ENCODE measurements at places on chromosomes 7 and 10.

DNA sequence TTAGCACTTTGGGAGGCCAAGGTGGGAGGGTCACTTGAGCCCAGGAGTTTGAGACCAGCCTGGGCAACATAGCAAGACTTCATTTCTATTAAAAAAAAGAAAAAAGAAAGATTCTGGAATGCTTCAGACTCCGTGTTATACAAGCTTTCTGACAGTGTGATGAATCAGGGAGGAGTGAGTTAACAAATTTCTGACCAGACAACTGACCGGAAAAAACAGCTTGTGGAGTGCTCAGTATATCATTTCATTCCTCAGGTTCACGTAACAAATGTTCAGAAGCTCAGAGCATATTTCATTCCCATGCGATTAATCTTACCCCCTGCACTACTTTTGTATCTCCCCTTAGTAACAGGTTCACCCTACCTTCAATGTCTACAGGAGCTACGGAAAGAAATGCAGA lies 28.6 kb upstream of the TNPO3 start:
- no peak for ATAC-seq

DNA sequence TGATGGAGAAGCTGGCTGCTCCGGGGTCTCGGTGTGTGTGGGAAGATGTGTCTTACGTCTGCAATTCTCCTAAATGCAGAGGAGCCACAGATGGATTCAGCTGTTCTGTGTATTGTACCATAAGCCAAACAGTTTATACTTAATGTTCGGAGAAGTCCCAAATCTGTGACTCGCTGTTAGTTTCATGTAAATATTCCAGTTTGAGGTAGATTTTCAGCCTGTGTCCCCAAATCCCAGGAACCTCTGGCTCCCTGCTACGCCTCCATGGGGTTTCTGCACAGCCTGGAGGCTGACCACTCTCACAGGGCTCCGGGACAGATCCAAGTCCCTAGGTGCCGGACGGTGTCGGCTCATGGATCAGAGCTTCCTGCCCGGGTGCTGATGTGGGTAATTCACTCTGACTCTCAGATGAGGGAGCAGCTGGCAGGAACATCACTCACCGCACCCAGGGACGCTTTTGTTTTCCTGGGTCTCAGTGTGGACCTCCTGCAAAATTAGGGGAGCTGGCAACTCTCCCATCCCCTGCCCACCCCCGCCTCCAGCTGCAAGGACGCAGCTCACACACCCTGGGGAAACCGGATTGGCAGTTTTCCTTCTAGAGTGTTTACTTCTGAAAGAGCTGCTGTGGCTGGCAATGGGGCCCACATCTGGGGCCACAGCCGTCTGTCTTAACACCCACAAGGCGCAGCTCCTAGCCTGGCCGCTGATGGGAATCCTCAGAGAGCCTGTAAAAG lies 421.1 kb upstream of the FOXK1 start:
- ATAC-seq: no peak

- ATAC-seq: no peak
Observed at GRCh38 chr7:82675396-82675795, 231.8 kb upstream of the CACNA2D1 start.

DNA sequence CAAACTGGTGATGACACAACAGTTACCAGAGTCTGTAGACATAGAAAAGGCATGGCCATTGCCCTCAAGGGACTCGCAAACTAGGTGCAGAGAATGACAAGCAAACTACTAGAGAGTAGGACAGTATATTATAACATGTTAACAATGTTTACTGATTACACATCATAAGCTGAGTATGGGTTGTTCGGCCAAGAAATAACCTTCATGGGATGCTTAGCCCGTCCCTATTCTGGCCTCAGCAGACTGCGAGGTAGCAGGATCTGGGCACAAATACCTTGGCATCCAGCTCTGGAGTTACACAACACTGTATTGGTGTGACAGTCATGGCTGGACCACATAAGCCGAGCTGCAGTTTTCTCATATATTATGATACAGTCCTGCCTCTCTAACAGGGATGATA lies 51.4 kb downstream of the ABCB4 start:
- ATAC-seq: no peak

- ATAC-seq: no peak
Observed at GRCh38 chr10:80702143-80702542, 164.4 kb downstream of the SH2D4B start.

- no peak for ATAC-seq
Observed at GRCh38 chr7:27616914-27617548, 45.7 kb downstream of the HIBADH start.

- no peak for ATAC-seq
Observed at GRCh38 chr7:28354601-28355402, 57.5 kb upstream of the CREB5 start.

DNA sequence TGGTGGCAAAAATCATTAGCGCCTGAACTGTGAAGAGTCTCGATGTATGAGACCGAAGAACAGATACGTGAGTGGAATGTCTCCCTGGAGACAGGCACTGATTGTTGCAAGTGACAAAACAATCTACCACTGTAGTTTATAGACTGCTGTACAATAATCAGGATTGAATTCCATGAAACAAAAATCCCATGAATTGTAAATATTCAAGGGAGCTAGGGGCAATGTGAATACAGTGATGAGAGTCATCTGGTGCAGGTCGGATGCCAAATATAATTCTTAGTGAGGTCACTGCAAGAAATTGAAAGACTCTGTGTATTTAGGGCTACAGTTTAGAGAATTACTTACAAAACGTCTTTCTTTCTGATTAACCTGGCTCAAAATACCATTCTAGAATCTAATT lies 594.4 kb upstream of the VSTM2A start:
- no peak for ATAC-seq

DNA sequence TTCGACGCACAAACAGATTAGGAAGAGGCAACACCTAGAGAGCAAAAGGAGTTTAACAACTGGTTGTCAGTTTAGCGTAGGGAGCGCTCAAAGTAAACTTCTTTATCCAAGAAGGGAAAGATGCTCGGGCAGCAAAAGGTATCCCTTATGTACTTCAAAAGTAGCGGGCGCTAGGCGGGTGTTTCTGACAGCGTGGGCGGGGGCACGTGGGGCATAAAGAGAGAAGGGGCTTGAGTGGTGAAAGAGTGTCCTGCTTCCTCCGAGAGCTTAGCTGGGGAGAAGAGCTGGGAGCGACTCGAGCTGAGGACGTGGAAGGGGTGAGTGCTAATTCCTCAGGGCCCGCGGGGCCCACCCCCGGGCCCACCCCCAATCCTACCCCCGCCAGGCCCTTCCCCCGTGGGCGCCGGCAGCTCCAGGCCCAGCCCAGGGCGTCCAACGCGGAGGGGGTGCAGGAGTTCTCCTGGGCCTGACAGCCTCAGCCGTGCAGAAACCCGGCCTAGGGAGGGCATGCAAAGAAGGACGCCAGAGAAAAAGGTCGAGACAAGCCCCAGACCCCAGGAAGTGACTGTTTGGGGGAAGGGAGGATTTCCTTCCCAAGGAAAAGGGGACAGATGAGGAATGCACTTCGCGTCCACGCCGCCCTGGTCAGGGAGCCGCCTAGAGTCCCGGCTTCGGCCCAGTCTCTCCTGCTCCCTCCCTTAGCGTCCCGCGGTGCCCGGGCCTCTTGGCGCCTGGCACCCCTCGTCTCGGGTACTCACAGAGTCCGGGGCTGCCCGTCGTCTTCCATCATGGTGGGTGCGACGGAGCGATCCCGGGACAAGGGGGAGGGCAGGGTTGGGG lies 868 bp downstream of the TIAL1 start:
- ATAC-seq: peak; percentile 13

DNA sequence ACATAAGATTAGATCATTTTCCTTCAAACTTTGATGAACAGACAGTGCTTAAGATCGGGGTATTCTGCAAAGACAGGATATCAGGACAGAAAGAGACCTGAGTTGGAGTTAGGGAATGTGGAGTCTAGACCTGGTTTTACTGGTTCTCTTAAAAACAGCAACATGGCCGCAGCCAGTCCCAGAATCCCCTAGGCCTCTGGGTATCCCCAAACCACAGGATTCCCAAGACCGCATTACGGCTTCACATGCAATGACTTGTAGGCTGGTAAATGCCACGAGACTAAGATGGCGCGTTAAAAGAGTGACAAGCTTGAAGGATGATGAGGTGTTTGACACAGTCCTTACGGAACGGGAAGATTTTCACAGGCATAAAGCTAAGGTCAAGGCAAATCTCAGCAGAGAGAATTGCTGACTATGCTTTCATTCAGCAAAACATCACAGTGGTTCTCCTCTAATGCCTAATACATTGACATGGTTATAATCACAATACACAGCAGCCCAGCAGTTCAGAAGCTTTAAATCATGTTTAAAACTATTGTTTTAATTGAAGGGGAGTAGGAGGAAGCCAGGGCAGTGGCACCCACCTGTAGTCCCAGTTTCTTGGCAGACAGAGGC lies 32.9 kb downstream of the MPP7 start:
- no peak for ATAC-seq

DNA sequence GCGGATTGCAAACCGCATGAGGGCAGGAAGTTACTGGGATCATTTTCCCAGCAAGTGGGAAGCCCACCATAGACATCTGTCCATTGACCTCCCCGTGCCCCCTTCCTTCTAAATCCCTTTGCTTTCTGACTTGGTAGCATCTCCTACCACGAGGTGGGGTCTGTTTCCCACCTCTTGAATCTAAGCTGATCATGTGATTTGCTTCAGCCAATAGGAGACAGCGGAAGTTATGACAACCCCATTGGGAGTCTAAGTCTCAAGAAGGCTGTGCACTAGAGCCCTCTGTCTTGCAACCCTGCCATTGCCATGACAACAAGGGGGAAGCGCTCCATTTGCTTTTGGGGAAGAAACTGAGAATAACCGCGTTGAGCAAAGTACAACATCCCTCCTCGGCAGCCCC lies 39.2 kb upstream of the CARD11 start:
- ATAC-seq: no peak

- no peak for ATAC-seq
Observed at GRCh38 chr7:51013861-51014511, 231.3 kb upstream of the GRB10 start.

DNA sequence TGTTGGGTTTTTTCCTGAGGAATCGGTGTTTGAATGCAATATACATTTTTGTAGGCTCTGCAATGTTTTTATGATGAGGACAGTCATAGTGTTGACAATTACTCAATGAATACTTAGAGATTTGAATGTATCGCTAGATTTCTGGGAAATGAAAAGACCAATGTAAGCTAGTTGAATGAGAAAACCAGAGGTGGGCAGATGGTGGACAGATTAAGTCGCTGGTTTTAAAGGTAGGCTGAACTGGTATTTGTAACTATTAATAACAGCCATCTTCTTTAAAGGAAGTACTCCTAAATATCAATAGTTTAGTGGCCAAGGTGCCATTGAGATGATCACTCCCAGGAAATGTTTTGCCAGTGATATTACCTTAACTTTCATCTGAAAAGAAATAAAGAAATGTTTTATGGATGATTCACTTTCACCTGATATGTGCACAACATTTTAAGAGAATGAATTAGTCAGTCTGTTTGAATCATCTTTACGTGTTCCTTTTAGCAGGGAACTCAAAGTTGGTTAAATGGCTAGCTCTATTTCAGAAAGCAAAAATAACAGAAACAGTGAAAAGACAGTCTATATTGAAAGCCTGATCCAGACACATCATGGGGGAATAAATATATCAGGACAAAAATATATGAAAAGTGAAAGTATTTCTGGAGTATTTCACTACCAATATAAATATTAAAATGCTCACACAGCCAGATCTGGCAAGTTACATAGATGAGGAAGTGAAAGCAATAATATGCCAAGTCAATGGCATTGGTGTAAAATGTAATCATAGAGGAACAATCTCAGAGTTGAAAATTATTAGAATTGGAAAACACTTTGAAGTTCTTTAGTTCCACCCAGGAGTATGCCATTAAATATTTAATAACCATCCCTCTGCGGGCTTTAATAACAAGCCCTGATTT lies 20.7 kb downstream of the MET start:
- ATAC-seq: no peak

- ATAC-seq: no peak
Observed at GRCh38 chr7:34430456-34430855, 227.6 kb upstream of the NPSR1 start.

- peak; percentile 64 for ATAC-seq
Observed at GRCh38 chr10:133378251-133379096, 588 bp upstream of the PAOX start.

GRCh38 chr10:95637911-95638310 lies 18.6 kb downstream of the ALDH18A1 start:
- ATAC-seq: no peak

- no peak for ATAC-seq
Observed at GRCh38 chr10:9228771-9229170, 1174.3 kb downstream of the GATA3 start.

- no peak for ATAC-seq
Observed at GRCh38 chr7:130374507-130374906, 5.8 kb upstream of the CPA1 start.

GRCh38 chr10:24451325-24451820 lies 242.4 kb downstream of the KIAA1217 start:
- ATAC-seq: no peak

DNA sequence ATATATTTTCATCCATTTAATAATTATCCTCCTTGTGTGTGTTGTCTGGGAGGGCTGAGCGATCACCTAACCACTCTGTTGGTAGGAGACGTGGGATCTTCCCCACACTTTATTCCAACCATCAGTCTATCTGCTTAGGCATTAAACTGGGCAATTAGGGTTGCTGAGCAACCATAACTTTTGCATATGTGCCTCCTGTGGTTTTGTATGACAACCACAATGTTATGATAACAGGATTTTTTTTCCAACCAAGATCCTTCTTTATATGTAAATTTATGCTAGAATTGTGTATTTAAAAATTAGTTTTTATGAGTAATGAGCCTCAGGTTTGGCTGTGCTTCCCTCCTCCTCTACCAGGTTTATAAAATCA lies 495.0 kb upstream of the MGMT start:
- no peak for ATAC-seq

DNA sequence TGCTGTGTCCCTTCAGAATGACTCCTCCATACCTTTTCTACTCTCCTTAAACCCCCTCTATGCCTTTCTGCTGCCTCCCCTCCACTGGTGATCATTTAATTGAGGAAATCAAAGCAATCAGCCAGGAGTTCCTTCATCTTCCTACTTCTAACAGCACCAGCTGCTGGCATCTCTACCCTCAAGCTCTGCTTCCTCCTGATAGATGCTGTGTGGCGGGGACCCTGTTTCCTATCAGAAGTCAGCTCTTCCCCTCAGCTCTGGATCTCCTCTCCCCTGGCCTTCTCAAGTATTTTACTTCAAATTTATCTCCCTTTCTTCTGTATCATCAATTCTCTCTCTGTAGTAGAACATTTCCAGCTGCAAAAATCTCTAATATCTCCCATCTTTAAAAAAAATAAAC lies 183.7 kb downstream of the ELMO1 start:
- ATAC-seq: no peak

- peak; percentile 65 for ATAC-seq
Observed at GRCh38 chr10:75926763-75927162, 495.3 kb downstream of the LRMDA start.

- no peak for ATAC-seq
Observed at GRCh38 chr7:97731736-97732564, at the start of gene TAC1. TSS of gene TAC1 (plus strand) at chr7:97732086. CDS start at chr7:97732613, 527 bp downstream.

Measured in gastroesophageal sphincter (tissue), 4 donors.